ENCODE measurements at places on chromosomes 4 and X.

DNA sequence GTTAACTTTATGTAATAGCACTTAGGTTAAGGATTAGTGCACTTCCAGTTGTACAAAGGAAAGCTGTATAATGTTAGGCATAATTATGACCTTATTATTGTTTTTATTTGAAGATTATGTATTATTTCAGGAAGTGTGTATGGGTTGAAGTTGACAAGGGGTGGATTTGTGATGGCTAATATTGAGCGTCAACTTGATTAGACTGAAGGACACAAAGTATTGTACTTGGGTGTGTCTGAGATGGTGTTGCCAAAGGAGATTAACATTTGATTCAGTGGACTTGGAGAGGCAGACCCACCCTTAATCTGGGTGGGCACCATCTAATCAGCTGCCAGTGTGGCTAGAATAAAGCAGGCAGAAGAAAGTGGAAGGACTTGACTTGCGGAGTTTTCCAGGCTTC, 127.3 kb downstream of the PPARGC1A start:
- DNase-seq = no peak

DNA sequence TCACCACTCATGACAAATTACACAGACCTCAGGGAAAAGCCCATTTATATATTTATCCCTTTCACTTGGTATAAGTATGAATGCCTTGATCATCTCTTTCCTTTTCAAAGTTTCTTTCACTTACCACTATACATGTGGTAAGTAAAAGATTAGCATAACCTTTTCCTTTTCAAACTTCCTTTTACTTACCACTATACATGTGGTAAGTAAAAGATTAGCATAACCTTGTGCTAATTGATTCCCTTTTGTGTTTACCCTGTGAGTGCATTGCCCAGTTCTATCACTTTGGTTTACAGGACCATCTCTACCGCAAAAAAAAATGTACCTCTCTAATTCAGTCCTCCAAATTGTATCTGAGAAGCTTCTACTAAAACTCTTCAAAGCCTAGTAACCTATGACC, 32.7 kb upstream of the TCEANC start:
- no peak for DNase-seq

GRCh38 chrX:9420275-9421265, 44.3 kb upstream of the TBL1X start:
- DNase-seq = no peak

GRCh38 chrX:482192-482701, 95.5 kb upstream of the PPP2R3B start:
- DNase-seq = no peak

Data from tongue (tissue), 3 donors.